ENCODE measurements at places on chromosomes 4 and X.
A peak's percentile ranks its signal among the peaks of the same experiment; 100 is the strongest.

GRCh38 chr4:131382839-131383238, 1766.3 kb upstream of the PCDH10 start:
- DNase-seq: no peak

GRCh38 chrX:139091066-139091465, 379.5 kb upstream of the FGF13 start:
- no peak for DNase-seq

GRCh38 chr4:151403656-151404055, 5.3 kb upstream of the FHIP1A start:
- no peak for DNase-seq

GRCh38 chr4:159382856-159383561, 280.1 kb downstream of the RAPGEF2 start:
- no peak for DNase-seq

DNA sequence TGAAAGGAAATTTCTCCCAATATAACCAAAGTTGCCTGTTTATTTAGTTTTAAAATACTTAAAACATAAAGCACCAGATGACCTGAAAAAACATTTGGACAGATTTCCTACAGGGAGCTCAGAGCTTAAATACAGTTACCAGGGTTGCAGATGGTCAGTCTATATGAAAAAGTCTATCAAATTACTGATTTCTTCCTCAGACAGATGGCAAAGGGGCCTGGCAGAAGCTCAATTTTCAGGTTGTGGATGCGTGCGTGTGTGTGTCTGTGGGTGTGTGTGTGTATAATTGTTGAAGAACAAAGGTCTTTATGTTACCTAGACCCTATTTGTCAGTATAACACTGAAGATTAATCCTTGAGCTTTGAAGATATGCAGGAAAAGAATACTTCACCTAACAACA, 169.4 kb downstream of the MAD2L1 start:
- no peak for DNase-seq

GRCh38 chr4:151822331-151822730, 61.5 kb upstream of the GATB start:
- no peak for DNase-seq

GRCh38 chrX:152843852-152844251, 13.0 kb downstream of the NSDHL start:
- DNase-seq: no peak

DNA sequence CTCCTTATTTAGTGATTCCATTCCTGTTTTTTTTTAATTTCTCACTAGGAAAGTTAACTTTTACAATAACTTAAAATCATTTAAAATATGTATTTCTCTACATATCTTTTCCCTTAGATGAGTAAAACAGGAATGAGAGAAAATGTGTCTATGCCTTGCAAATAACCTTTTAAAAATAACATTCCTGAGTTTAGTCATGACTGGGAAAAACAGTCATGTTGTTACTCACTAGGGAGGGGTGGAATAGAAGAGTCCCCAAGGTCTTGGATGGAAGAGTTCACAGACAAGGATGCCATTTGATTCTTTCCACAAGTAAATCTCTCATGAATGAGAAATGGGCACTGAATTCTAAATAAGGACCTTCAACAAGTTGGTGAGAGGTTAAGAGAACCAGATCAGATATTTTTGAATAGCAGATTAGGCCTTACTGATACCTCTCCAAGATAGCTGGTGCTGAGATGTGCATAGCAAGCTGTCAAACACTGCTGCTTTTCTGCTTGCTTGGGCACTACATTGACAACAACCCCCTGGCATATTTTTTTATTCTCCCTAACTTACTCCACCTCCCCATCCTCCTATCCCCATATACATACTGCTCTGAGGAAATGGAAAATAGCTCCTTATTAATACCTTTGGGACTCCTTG, 25.1 kb downstream of the UGDH start:
- peak; percentile 28 for DNase-seq

DNA sequence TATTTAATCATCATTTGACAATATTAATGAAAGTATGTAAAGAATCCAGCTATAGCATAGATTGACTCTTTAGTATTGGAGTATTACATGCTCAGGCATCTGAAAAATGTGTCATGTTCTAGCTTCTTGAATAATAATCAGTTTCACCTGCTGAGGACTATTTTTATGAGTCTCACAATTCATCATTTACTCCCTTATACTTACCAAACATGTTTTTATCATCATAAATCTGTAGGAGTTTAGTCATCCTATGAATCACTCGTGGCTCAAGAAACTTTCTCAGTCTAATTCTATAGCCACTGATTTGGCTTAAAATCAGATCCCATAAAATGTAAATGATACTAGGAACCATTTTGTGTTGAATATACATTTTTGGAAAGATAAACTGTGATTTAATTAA, 1616.1 kb downstream of the C4orf33 start:
- no peak for DNase-seq

DNA sequence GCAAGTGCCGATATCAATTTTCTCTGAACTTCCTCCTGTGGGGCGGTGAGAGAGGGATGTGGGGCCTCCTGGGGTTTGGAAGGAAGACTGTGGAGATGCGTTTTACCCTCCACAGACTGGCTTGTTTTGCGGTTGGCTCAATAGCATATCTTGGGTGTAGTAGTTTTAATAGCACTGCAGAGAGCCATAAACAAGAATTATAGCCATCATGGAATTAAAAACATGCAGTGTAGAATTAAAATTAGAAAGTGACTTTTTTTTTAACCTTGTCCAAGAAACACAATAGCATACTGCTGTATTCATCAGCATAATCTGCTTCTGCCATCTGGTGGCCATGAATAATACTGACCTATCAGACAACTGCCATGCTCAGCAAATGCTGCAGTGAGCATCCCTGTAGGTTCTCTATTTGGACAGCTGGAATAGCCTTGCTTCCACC, 47.3 kb upstream of the SCML1 start:
- no peak for DNase-seq

DNA sequence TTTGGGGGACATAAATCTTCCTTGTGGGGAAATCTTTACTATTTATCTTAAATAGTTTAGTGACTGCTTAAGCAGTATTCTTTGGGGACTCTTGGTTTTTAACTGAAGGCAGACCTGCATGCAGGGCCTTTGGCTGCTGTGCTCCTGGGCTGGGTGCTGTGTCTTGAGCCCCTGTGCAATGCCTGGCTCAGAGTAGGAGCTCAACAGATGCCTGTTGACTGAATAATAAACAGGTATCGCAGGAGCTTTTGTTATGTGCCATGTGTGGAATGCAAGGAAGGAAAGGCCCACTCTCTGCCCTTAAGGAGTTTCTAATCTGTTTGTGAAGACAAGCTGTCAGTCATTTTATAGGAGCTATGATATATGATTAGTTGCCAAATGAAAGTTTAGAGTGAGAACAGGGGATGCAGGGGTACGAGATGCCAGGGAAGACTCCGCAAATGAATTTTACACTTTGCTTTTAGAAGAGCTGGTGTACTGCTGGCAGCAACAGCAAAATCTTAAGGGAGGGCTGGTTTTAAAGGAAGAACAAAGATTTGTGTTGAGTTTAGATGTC, 6.7 kb downstream of the GAB1 start:
- no peak for DNase-seq

GRCh38 chrX:18617407-18617750, 54.5 kb downstream of the RS1 start:
- peak; percentile 4 for DNase-seq

DNA sequence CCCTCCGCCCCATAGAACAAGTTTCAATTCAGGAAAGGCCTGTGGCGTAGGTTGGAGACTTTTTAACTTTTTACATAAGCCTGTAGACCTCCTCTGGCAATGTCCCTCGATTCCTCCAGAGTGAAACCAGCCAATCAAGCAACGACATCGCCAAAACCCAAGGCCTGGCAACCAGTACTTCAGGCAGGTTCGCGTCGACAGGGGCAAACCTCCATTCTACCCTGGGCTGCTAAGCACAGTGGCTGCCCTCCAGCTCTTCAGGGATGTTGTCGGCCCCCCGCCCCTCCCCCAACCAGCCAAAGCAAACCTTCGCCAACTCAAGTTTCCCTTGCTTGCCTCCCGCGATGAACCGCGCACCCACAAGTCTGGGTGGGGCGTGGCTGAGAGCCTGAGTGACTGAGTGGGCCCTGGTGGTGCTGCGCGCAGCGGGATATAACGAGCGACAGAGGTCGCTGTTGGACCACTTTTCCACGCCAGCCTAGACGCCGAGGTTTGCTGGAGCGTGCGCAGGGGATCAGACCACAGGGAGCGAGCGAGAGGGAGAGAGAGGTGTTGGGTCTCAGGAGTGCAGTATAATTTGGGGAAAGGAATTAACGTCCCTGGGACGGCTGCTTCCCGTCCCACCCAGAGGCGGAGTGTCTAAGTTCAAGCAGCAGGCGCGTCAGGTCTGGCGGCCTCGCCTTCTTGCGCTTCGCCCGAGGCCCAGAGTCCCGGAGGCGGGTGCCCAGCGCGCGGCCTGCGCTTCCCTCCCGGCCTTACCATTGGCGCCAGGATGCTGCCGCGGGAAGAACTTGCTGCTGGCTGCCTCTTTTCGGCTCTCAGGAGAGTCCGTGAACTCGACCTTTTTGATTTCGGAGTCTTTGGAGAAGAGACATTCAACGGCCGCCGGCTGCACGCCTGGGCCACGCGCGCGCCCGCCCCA, 9.0 kb upstream of the PITX2 start:
- no peak for DNase-seq

DNA sequence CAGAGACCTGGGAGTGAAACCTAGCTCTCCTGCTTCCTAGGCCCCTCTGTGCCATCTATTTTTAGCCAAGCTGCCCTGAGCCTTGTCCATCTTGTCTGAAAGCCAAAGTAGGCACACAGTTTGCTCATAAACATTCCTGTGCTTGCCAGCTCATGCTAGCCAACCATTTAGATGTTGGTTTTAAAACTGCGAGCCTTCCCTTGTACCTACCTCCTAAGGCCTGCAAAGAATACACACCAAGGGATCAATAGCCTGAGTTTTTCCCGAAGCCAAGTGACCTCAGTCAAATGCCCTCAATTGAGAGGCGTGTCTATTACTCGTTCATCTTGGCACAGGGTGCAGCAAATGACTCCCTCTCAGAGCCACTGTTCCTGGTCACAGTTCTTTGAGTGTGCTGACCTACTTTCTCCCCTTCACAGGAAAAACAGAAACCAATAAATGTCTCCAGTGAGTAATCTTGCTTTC, 48.5 kb downstream of the ZCCHC12 start:
- peak; percentile 32 for DNase-seq

DNA sequence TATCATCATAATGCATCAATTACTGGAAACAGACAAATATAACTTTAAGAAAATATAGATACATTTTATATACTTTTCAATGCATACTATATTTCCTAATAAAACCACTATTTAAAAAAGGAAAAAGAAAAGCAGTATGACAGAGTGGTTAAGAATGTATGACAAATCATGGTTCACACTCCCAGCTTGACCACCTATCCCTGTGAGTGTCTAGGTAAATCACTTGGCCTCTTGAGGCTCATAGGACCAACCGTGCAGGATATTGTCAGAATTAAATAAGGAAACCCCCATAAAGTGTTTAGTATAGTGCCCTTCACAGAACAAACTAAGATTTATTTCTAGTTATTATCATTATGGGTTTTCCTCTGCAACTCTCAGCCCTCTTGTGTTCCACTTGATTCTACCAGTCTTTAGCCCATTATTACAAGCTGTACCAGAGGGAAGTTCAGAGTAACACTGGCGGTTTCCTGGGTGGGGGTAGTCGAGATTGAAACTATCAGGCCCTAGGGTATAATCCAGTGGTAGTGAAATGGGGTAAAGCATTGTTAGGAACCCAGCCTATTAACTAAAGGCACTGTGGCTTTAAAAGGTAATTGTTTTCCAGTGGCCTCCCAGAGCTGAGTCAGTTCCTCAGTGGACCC, 55.5 kb upstream of the PAK3 start:
- DNase-seq: no peak

- DNase-seq: no peak
These were observed 2123.1 kb upstream of the TENM3 start for GRCh38 chr4:180120068-180120467.

GRCh38 chr4:38832624-38833528, 23.7 kb downstream of the TLR6 start:
- no peak for DNase-seq

DNA sequence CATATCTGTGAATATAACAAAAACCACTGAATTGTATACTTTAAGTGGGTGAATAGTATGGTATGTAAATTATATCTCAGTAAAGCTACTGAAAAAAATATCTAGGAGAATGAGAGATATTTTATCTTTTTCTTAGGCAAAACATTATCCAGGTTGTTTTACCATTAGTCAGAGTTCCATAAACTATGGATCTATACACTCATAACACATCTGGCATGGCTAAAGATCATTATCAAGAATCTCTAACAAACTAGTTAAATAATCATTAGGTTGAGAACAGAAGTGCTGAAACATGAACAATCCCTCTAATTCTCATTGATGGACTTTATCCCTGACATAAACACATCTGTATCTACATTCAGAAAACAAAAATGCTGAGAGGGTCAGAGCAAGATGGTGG, 15.6 kb downstream of the MED14 start:
- no peak for DNase-seq

DNA sequence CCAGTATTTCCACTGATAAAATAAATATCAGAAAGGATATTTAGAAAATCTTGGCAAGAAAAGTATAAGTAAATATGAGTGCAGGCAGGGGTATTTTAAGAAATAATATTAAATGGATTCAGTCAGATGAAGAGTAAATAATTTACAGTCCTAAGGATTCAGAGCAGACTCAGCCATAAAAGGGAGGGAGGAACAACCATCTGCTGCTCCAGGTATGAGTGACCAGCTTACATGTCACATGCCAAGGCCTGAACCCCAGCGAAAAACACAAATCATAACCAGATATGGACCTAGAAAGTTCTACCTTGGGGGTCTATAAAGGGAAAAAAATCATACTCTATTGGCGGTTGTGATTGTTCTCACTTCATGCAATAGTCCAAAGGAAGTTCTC, 166.8 kb downstream of the COL4A6 start:
- DNase-seq: no peak

- DNase-seq: no peak
These were observed 336.3 kb upstream of the PITX2 start for GRCh38 chr4:110959041-110959643.

DNA sequence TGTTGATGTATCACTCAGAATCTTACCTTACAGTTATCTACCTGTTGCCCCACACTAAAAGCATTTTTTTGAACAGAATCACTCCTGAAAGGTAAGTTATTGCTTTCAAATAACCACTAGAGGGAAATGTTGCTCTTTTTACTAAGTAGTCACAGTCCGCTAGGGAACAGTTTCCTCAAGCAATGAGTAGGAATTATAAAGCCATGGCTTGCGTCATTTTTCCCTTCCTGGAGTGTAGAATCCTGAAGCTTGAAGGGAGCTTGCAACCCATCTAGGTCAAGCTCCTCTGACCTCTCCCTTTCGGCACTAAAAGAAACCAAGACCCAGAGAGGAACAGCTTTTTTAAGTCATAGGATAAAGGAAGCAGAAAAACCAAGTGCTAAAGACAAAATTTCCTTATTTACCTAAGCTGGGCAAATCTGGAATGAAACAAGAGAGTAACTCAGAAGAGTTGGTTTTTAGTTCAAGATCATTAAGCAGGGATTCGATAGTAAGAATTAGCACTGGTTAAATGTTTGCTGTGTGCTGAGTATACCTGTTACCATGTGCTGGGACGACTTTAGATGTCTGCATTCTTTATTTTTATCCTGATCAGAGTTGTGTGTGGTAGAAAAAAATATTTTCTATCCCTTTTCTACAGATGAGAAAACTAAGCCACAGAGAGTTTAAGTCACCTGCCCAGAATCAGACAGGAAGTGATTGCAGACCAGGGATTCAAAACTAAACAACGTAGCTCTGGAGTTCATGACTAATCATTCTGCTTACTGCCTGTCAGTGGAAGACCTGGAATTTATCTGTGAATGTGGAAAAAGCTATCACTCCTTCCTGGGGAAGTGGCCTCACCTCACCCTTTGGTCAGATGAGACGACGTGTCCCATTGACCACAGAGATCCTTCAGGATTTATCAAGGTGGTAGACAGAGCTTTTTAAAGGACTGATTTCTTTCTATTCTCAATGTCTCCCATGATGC, 631.5 kb downstream of the RAB28 start:
- no peak for DNase-seq
